ENCODE measurements at places on chromosomes 7 and 10.

DNA sequence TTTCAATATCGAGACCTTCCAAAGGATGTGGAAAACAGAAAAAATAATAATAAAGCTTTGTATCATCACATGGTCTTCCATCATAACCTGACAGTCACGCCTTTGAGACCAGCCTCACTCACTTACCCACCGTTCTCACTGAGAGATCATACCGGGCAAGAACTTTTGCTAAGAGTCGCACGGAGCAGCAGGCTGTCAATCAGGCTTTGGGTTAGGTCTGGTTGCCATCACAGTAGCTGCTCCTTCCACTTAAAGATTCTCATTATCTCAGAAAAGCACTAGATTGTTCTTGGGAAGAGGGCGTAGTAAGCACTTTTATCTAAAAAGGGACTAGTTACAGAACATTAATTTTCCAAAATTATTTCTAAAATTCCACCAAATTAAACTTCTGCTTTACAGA is 2.0 kb downstream of the RELN start:
- no peak for DNase-seq

DNA sequence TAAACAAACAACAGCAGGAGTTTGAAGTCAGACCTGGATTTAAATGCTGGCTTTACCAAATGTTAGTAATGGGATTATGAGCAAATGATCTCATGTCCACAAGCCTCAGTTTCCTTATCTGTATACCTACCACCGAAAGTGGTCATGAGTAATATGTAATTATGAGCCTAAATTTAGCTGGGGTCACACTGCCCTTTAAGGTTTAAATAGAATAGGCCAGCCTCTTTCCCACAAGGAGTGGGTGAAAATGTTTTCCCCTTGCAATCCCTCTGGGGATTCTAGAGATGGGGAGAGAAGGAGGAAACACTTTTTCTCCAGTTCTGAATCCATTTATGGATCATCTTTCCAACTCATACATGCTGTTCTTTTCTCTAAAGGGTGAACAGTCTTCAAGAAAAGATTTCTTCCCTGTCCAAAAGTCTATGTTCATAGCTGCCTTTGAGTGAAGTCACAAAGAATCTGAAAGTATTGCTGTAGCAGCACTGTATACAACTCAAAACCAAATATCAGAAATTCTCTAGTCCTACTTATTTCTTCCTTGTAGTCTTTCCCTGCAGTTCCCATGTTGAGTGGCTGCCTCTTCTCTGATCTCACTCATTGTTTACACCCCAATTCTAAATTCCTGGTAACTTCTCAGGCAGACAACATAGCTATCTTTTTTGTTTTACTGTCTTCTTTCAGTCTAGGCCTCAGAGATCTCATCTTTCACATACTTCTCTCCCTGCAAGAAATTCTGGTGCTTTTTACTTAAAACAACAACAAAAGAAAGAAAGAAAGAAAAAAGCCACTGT is 7.4 kb upstream of the TSPAN12 start:
- DNase-seq = no peak

DNA sequence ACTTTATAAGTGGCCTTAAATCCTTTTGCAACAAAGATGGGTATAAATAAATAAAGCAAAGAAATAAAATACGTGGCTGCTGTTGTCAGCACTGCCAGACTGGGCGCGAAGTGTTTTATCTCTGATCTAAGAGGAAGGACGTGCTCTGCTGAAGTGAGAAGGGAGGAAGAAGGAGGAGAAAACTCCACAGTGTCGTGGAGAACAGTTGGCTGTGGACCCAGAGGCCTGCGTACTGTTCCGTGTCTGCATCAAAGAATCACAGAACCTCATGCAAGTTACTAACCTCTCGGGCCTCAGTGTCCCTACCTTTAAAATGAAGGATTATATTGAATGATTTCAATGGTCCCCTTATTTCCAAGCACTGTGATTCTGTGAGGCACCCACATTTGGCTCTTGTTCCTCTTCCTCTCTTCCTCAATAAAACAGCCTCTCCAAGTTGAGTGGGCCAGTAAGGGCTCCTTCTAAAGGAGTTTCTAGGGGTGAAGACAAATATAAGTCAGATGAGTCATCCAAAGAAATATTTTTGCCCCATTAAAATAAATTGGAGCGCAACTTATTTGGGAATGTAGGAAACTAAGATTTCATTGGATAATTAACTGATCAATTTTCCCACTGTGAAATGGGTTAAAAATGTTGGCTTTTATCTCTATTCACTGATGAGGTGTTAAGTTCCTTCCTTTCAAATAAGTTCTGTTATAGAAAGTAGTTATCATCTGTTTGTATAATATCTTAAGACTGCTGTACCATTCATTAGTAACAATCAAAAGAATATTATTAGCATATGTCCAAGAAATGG is 126.9 kb upstream of the EFCAB10 start:
- no peak for DNase-seq

- DNase-seq = no peak
These were observed 9.3 kb upstream of the TMEM270 start for GRCh38 chr7:73851410-73852338.

GRCh38 chr10:70592746-70593512 is 9.6 kb downstream of the PRF1 start:
- no peak for DNase-seq

DNA sequence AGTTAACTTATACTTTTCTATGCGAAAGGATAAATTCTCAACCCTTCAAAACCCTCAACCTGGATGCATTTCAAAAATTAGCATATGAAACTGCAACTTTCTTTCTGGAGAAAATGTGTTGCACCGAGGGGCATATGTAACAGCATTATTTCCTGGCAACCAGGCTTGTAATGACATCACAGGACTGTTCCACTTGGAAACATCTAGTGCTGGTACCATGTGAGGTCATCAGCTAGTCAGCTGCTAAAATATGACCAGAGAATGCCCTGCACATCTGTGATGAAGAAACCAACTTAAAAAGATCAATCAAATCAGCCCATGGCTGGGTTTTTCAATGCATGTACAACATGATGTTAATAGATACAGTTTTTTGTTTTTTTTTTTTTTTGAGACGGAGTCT is 40.0 kb downstream of the FGFR2 start:
- no peak for DNase-seq

- no peak for DNase-seq
These were observed 123.4 kb upstream of the ZNF746 start for GRCh38 chr7:149620961-149621360.

DNA sequence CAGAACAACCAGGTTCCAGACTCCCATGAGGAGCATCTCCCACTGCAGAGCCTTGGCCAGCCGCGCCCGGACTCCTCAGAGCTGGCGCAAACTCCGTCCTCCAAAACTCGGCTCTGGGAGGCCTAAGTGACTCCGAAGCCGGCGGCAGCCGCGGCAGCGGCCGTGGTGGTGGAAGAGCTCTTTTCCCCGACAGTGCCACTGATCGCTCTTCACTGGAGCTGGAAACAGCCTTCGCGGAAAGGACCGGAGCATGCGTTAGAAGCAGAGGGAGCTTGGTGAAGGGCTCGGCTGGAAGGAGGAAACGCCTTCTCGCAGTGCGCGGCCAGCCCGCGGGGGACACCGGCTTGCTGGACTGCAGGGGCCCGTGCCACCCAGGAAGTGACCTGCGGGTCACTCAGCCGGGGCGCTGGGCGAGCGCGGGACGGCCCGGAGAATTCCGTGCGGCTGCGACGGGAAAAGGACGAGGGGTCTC is 5.0 kb upstream of the HOXA13 start:
- DNase-seq = no peak

- DNase-seq = no peak
These were observed 267.7 kb upstream of the SEMA3A start for GRCh38 chr7:84462259-84462658.

DNA sequence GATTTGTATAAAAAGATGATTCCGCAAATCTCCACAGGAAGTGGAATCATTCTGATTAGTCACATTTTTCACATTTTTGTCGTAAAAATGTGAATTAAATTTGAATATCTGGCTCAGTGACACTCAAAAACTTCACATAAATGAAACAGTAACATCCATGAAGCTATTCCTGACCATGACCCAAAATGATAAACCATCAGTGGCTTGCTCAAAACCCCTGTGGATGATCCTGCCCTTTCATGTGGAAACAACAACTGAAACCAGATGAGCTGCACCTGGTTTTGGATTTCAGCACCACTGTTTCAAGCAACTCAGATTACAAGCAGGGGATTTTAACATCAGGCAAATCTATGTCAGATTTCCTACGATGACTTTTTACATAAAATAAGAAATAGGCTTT is 80.3 kb downstream of the AMPH start:
- DNase-seq = no peak

DNA sequence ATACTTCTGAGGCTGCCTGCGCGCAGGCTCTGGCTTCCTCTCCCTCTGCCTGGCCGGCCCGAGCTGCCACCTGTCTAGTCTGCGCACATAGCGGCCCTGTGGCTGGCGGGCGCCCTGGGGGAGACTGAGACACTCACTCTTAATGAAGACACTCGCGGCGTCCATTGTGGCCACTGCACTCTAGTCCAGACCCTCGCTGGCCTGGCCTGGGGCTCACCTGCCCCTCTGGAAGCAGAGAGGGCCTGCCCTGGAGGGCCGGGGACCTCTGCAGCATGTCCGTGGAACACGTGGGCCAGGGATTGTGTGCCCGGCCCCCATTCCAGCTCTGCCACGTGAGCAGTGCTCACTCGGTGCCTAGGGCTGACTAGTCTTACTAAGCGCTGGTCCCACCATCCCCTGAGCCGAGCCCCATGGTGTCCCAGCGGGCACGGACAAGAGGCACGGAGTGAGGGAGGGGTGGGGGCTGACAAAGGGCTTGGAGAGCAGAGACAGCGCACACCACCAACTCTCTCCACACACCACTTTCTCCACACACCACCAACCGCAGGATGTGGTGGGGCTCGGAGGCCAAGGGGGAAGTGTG is 149.3 kb downstream of the ELFN1 start:
- no peak for DNase-seq
